RCC 7860 (cell line): ENCODE measurements at places on chromosomes 7 and 10.

GRCh38 chr10:127894146-127894545 lies 1.4 kb upstream of the CLRN3 start:
- DNase-seq = no peak

DNA sequence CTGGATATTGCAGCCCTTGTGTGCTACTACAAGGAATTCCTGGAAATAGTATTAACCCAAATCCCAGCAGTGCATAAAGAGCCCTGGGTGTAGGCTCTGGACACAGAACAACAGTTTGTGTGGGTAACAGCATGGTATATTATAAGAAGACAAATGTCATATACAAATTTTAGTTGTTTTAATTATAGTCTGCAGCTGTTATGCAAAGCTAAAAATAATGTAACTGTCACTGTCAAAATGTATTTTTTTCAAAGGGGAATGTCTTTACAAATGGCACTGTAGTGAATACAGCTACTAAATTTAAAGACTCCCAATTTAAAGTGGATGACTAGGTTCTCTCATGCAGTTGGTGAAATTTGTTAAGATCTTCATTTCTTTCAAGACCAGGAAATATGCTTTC lies 339.0 kb downstream of the GPR37 start:
- DNase-seq = no peak

DNA sequence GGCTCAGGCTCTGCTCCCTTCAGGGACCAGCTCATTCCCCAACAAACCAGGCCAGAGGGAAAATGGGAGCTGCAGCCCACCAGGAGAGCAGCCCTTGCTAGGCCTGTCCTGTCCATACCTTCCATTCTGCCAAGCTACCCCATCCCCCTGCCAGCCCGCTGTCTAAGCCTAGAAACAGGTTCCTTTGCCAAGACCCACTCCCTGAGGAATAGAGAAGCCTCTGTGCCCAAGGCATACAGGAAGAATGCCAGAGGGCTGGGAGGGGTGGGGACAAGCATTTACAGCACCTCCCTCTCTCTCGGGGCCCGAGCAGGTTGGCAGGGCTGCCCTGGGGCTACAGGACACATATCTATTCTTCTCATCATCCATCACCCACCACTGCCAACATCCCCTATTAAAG lies 178.3 kb downstream of the GRID1 start:
- DNase-seq = no peak

DNA sequence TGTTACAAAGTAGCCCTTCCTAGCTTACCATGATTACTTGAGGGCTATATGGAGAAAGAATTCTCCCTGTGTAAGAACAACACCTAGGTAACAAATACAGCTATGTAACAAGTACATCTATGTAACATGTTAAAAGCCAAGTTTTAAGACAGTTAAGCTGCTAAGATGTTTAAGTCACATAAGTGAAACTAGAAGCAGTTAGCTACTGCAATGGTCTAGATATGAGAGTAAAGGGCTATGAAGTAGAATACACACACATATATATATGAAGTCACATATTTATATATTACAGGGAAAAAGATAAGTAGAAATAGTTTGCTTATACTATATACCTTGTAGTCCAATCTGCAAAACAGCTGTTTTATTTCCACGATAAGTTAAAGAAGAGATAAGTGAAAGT lies 14.4 kb downstream of the POT1 start:
- DNase-seq = no peak

- peak; percentile 45 for DNase-seq
These were observed 16.2 kb downstream of the TMEM72 start for GRCh38 chr10:44927352-44927751.

DNA sequence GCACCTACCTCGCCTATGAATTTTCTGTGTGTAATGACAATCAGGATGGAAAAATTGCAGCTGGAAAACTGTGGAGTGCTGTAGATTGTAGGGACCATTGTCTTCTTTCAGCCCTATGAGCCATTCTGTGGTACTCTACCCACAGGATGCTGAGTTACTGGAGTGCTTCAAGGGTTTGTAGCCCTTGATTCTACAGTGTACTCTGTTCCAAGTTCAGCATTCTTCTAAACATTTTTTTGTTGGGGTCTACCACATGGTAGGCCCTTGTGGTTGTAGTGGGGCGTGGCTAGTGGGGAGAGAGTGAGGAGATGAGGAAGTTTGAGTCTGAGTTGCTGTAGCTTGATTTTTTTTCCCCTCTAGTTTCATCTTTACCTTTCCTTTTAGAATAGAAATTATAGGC lies 33.5 kb downstream of the REEP3 start:
- peak; percentile 79 for DNase-seq

- no peak for DNase-seq
These were observed 832.1 kb downstream of the CNTNAP2 start for GRCh38 chr7:146948703-146949102.

GRCh38 chr7:158517571-158517970 lies 70.1 kb downstream of the PTPRN2 start:
- DNase-seq = no peak

GRCh38 chr10:92544296-92544695 lies 29.6 kb downstream of the IDE start:
- DNase-seq = no peak

DNA sequence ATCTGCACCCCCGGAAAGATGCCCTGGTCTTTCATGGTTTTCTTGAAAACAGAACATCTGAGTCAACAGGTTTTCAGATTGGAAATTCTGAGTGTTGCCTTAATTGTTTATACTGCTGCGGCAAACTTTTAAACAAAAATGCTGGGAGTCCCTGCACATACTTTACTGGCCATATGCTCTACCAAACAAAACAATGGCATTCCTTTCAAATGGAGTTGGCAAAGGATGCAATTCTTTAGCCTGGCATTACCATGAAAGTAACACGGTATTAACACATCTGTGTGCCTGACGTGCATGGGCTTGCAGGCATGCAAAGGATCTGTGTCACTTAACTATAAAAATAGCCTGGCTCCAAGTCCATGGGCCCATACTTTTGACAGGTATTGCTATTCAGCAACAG lies 4.2 kb downstream of the INHBA start:
- no peak for DNase-seq

DNA sequence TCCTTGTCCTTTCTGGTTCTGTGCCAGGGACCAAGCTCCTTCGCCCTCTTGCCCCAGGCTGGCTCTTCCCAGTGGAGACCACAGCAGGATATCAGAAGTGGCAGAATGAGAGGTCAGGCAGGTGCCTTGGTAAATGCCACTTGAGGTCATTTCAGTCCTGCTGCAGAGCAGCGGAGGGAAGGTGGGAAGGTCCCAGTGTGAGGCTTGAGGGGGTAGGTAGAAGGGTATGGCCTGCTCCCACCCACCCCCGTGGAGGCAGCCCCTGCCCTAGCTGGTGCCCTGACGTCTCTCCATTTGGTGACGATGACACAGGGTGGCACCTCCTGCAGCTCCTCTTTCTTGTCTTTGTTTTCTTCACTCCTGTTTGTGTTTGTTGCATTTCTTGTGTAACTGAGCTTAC lies 538.8 kb downstream of the TCERG1L start:
- DNase-seq = no peak

GRCh38 chr7:79624336-79624735 lies 170.9 kb upstream of the MAGI2 start:
- DNase-seq = no peak

- no peak for DNase-seq
These were observed 666.0 kb upstream of the LRRTM3 start for GRCh38 chr10:66259836-66260235.

GRCh38 chr7:92028686-92029085 lies 88.0 kb downstream of the AKAP9 start:
- DNase-seq = no peak

DNA sequence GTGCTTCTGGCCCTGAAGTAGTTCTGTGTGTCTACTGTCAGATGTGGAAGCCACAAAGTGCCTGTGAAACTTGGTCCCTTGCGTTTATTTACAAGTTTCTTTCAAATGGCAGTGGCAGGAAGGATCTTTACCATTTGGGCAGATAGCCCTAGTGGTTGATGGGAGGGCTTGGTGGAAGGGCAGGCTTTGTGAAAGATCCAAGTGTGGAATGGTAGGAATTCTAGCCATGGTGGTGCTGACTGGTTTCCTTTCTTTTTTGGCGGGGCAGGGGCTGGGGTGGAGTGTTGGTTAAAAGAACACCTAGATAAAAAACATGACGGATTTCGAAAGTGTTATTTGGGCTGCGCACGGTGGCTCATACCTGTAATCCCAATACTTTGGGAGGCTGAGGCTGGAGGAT lies 27.0 kb downstream of the AUTS2 start:
- DNase-seq = no peak

GRCh38 chr7:81692146-81692905 lies 77.5 kb downstream of the HGF start:
- no peak for DNase-seq

GRCh38 chr10:72059843-72060822 lies 28.2 kb downstream of the SPOCK2 start:
- DNase-seq = no peak

GRCh38 chr10:6143181-6143580 lies 54.3 kb downstream of the RBM17 start:
- DNase-seq = no peak

DNA sequence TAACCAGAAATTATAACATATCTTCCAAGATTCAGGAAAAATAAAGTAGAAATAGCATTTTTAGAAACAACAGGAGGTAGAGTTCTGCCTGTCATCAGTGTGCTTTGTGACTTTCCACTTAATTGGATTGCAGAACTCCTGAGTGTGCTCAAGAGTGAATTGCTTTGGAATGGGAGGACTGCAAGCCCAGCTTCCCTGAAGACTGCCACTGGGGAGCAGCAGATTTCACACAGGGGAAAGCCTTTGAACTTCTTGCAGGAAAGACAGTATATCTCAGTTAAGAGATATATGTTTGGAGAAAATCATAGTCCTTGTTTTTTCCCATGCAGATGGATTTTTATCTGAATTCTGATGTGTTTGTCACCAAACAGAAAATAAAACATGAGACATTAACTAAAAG lies 124.5 kb downstream of the TMEM168 start:
- DNase-seq = no peak

- DNase-seq = no peak
These were observed 646.2 kb upstream of the GRM3 start for GRCh38 chr7:85997515-85997914.
